Activated naive CD4-positive, alpha-beta T cell treated with anti-CD3 and anti-CD28 coated beads, Interleukin-2, amount 50 U/mL, for 72 hours (primary cell): ENCODE measurements at places on chromosomes 13 and 19.

- no peak for DNase-seq
These were observed 28.2 kb downstream of the ELL start for GRCh38 chr19:18493440-18494266.

- no peak for DNase-seq
These were observed 1.1 kb downstream of the CCDC97 start for GRCh38 chr19:41311072-41311471.

- DNase-seq = no peak
These were observed 111.5 kb upstream of the DIAPH3 start for GRCh38 chr13:60275208-60275607.

DNA sequence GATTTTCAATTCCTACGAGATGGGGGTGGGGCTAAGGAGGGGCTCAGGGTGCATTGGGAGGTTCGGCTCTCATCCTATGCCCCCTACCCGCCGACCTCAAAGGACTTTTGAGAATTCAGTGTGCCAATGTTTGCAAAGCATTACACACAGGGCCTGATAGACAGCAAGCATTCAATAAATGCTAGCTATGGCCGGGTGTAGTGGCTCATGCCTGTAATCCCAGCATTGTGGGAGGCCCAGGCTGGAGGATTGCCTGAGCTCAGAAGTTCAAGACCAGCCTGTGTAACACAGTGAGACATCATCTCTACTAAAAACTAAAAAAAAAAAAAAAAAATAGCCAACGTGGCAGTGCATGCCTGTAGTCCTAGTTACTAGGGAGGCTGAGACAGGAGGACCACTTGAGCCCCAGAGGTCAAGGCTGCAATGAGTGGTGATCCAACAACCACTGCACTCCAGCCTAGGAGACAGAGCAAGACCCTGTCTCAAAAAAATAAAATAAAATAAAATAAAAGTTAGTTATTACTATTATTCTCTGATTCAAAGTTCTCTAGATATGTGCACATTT, 1.9 kb upstream of the CBLC start:
- DNase-seq = no peak

DNA sequence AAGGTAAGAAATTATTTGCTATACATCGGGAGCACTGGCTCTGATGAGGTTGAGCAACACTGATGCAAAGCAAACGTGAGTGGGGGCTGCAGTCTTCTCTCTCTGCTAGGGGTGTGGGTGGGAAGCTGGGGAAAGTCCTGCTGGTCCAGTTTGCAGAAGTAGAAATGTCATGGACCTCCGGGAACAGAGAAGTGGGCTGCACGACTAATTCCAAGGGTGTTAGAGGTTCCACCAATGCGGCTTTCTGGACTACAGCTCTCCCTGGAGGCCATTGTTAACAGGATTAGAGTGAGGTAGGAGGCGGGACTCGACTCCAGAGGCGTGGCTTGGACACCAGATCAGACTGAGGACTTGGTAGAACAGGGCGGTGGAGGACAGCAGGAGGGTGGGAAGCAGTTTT, 5.7 kb upstream of the FBXO27 start:
- no peak for DNase-seq

GRCh38 chr19:49391581-49392399, 3.7 kb downstream of the KASH5 start:
- peak; percentile 68 for DNase-seq

DNA sequence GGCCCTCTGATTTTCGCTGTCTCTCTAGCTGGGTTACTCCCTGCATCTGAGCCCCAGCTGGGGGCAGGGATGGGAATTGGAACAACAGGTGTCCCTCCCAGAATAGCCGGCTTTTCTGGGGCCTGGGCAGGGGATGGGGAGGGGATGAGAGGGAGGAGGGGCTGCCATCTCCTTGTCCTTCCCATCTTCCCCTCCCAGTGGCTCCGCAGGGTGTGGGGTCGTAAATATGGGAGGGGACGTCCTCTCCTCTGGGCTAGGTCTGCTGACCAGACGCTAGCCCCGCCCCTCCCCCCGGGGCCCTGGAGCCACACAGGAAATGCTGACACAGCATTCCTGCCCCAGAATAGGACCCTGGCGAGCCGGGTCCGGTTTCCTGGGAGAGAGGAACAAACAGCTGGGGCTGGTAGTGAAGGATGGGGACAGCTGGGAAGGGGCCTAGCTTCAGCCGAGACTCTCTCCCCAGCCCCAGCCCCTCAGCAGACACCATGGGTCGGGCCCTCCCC, 1.1 kb downstream of the RYR1 start:
- DNase-seq = no peak

GRCh38 chr19:1481224-1481892, 2.3 kb upstream of the C19orf25 start:
- DNase-seq = no peak

GRCh38 chr13:95784161-95784899, 107.4 kb downstream of the DNAJC3 start:
- no peak for DNase-seq
